ENCODE measurements at places on chromosomes 7 and 10.

DNA sequence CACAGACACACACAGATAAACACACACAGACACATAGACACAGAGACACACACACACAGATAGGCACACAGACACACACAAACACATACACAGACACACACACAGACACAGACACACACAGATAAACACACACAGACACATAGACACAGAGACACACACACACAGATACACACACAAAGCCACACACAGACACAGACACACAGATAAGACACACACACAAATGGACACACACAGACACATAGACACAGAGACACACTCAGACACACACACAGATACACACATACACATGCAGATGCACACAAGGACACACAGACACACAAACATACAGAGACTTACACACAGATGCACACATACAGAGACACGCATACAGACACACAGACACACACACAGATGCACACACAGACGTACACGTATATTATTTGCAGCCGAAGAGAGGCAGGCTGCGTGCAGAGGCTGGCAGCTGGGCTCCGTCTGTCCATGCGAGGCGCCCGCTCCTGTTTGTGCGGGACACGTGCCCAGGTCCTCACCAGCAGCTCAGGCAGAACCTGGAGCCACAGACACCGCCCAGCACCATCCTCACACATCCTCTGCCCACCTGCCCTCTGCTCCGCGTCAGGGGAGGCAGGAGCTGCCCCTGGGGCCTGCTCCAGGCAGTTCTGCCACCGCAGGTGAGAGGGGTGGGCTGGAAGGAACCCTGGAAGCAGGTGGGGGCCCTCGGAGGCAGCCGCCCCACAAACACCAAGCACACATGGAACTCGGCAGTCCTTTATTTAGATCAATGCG is 1.2 kb downstream of the CALML5 start:
- DNase-seq, result no peak

- DNase-seq, result no peak
Observed at GRCh38 chr10:21518149-21518640, 7.3 kb downstream of the SKIDA1 start.

- DNase-seq, result peak; percentile 59
Observed at GRCh38 chr7:65269150-65269856, 104.4 kb upstream of the ZNF92 start.

DNA sequence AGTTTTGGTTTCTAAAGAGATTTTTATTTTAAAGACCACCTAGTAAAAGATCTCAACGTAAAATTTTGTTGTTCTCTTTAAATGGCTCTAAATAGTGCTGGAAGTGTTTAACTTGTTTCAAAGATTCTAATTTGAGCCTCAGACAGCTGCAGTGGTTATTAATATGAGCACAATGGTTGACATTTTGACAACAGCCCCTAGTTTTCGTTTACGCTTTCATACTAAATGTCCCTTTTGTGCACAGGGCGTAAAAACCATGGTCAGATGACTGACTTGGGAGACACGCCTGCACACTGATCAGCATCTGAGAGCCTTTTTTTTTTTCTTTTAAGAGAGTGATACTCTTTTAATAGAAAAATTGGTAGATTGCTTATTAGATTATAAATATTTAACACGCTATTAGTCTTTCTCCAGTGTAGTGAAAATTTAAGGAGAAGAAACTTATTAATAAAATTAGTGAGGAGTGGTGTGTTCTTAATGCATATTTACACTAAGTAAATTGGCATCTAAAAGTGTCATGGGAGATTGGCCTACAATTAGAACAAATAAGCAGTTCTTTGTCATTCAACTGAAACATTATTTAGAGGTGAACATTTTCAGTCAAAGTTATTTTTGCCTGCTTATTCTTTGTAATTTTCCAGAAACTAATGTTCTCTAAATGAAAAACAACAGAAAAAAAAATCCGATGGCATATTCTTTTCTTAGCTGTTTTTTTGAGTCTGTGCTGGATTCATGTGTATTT is 182.8 kb upstream of the PHYHIPL start:
- no peak for DNase-seq

DNA sequence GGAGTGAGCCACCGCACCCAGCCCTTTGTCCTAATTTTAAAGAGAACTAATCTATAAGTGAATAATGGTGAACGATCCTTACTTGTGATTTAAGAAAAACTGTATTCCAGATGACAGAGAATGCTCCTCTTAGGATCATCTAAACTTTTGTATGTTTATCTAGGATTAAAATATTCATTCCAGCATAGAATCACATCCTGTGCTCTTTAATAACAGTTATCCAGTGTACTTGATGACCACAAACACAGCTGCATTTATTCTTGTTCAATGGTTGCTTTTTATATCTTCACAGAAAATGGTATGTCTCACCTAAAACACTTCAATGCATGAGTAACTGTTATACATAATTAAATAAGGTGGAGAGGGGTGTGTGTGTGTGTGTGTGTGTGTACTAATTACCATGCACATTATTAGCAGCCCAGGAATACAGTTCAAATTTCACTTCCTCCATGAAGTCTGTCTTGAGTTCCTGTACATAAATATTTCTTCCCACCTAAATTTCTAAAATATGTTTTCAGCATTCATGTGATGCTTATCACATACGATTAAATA is 38.5 kb upstream of the SEMA3C start:
- no peak for DNase-seq

DNA sequence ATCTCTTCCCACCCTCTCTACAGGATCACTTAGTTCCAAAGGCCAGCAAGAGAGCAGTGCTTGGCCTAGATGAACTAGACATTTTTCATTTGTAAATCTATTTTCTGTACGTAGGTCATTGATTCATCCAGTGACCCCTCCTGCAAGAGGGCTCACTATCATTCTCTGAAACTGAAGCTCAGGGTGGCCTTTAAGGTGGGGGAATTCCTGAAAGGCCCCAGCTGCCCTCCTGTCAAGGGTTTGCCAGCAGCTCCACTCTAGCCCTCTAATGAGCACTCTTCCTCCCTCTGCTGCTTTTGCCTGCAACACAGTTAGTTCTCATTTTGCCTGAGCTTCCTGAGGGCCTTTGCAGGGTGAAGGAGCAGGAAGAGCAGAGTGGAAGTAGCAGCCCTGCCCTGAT is 41.2 kb downstream of the LRRC18 start:
- DNase-seq, result no peak

DNA sequence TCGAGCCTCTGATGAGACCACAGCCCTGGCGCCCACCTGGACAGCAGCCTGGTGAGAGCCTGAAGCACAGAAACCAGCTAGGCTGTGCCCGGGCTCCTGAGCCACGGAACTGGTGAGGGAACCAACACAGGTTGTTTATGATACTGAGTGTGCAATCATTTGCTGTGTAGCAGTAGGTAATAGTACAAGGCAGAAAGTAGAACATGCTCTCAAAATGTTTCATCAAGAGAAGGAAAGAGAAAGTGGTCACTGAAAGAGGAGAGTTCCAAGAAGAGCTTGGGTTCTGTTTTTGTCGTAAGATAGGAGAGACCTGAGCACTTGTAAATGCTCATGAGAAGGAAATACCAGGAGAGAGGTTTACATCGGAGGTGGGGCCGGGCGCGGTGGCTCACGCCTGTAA is 208.2 kb downstream of the FAM107B start:
- no peak for DNase-seq

- no peak for DNase-seq
Observed at GRCh38 chr10:77168861-77169260, 468.7 kb downstream of the KCNMA1 start.

DNA sequence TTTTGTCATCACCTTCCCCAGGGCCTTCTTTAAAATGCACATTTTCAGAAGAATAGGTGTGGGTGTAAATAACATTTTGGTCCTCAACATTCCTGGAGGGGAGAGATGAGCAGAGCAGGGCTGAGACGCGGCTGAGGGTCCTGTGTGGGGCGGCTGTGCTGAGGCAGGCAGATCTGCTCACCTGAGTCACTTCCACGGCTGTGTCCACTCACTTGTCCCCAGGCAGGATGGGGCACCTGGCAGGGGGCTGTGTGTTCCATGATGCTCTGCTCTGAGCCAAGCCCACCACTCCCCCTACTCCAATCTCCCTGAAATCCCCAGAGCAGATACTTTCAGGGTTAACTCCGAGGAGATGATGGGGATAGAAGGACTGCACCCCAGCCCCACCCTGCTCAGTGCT is 93.8 kb downstream of the GLRX3 start:
- DNase-seq, result no peak

DNA sequence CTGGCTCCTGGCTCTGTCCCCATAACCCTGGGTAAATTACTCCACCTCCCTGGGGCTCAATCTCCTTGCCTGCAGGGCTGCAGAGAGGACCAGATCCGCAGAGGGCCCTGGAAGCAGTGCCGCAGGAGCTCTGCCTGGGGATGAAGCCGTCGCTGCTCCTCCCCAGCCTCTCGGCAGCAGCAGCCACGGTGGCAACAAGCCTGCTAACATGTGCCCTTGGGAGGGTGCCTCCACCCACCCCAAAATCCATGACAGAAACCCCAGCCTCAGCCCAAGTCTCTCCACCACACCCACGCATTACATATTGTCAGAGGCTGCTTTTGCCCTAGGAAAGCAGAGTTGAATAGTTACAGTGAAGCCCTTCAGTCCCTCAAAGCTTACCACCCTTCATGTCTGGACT is 486.4 kb upstream of the FOXK1 start:
- DNase-seq, result no peak

DNA sequence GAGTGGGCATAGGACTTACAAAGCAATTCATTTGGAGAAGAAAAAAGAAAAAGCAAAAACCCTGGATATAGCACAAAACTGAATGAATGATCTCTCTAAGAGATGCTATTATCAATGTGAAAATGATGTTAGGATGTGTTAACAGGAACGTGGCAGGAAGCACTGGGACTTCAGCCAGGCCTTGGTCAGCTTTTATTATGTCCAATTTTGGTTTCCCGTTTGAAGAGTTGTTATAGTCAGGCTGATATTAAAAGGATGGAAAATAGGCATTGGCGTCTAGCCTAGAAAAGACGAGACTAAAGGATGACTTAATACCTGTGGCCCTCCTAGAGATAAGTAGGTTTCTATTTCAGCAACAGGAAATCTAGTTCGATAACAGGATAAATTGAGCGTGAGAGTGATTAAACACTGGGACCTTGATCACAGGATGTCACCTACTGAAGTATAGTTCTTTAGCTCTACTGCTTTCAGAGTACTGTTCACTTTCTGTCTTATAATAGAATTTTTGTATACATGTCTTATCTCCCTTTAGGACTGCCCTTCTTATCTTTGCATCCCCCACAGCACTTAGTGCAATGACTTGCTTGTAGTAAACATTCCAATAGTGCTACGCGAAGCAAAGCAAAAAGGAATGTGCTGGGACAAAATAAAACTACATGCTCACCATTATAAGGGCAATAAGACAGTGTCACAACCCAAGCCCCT is 99.8 kb upstream of the AGBL3 start:
- DNase-seq, result no peak

- DNase-seq, result no peak
Observed at GRCh38 chr7:143368387-143368786, 5.9 kb upstream of the FAM131B start.

- DNase-seq, result no peak
Observed at GRCh38 chr7:136530831-136531230, 337.6 kb upstream of the CHRM2 start.

GRCh38 chr7:129423700-129424410 is 10.4 kb upstream of the STRIP2 start:
- DNase-seq, result no peak

DNA sequence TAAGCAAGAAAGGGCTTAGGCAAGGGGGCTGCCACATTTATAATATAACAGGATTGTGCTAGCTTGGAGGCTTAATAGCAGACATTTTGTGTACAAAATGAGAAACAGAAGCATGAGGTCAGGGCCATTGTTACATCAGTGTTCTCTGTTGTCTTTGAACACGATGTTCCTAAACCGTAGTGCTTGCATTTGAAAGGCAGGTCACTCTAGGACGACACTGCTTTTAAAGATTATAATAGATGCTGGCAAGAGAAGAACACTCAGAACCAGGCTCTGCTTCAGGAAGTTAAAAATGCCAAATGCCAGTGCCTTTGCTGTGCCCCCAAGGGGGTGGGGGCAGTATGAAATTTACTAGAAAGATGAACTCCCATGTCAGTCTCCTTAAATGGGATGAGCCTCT is 91.1 kb downstream of the SORCS3 start:
- DNase-seq, result no peak

DNA sequence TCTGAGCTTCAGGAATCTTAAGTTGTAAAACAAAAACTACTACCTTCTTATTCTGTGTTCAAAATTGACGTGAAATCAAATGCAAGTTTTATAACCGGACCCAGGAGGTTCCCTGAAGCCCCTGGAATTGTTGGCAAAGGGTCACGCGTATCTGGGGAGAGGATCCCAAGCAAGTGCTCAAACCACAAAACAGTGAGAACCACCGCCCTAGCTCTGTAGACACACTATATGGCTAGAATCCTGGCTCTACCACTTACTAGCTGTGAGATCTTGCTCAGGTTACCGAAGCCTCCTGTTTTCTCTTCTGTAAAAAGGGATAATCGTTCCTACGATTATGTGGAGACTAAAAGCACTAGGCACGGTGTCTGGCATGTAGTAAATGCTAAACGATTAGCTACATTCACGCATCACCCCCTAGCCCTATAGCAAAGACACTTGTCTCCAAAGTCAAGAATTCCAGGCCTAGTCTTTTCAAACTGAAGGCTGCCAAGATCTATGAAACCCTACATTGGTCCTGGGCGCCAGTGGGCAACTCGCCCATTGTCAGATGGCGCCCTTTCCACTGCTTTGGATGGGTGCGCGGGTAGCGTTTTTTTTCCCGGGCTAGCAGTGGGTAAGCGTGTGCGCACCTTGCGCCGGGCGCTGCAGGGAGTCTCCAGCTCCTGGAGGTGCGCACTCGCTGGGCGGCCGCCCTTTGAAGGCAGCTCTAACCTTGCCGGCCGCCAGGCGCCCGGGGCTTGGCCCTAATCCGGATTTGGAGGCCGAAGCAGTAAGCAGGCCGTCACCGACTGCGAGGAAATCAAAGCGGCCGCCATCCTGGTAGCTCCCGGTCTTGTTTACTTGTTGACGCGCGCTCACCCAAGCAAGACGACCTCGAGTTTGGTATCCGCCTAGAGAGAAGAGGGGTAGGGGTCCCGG is 11.6 kb upstream of the NKX2-3 start:
- DNase-seq, result no peak

DNA sequence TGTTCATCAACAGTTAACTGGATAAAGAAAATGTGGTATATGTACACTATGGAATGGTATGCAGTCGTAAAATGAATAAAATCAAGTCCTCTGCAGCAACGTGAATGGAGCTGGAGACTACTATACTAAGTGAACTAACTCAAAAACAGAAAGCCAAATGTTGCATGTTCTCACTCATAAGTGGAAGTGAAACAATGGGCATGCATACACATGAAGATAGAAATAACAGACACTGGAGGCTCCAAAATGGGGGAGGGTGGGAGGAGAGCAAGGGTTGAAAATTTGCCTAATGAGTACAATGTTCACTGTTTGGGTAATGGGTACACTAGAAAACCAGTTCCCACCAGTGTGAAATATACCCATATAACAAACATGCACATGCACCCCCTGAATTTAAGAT is 179.5 kb downstream of the ZWINT start:
- DNase-seq, result no peak
